Stimulated activated CD4-positive, alpha-beta T cell treated with anti-CD3 and anti-CD28 coated beads, Interleukin-1b, Interleukin-23, amount 100 ng/mL, for 4 hours (primary cell): ENCODE measurements at places on chromosomes 6 and 20.

- DNase-seq = no peak
Observed at GRCh38 chr6:7523922-7524321, 17.5 kb upstream of the DSP start.

DNA sequence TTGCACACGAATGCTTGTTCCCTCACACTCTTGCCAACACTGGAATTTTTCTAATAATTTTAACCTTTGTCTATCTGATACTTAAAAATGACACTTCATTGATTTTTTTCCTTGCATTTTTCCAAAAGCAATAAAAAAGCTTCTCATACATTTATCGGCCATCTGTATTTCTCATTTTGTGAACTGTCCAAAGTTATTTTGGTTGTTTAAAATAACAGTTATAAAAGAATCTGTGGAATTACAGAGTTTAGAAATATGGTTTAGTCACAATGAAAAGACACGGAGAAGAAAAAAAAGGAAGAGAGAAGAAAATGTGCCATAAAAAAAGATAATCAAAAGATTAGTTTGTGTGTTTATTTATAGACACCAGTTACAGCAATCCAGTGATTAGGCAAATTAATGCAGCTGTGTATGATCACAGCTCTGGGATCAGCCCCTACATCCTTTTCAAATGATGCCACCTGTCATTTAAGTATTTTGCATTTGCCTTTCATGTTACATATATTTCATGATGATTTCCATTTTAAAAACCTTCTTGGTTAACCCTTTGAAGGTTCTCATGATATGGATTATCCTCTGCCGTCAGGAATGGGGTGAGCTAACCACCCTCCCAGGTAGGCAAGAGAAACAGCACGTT is 171.7 kb downstream of the BACH2 start:
- no peak for DNase-seq

GRCh38 chr20:3797592-3798372 is 1.7 kb downstream of the CDC25B start:
- DNase-seq = no peak

GRCh38 chr6:107819217-107819616 is 4.9 kb downstream of the SCML4 start:
- no peak for DNase-seq

GRCh38 chr20:37737826-37738420 is 44.1 kb downstream of the CTNNBL1 start:
- no peak for DNase-seq

- no peak for DNase-seq
Observed at GRCh38 chr6:21230536-21230935, 363.0 kb upstream of the SOX4 start.

- no peak for DNase-seq
Observed at GRCh38 chr20:62198931-62199330, 16.1 kb downstream of the MTG2 start.

GRCh38 chr20:12079490-12079889 is 161.8 kb downstream of the BTBD3 start:
- DNase-seq = no peak

DNA sequence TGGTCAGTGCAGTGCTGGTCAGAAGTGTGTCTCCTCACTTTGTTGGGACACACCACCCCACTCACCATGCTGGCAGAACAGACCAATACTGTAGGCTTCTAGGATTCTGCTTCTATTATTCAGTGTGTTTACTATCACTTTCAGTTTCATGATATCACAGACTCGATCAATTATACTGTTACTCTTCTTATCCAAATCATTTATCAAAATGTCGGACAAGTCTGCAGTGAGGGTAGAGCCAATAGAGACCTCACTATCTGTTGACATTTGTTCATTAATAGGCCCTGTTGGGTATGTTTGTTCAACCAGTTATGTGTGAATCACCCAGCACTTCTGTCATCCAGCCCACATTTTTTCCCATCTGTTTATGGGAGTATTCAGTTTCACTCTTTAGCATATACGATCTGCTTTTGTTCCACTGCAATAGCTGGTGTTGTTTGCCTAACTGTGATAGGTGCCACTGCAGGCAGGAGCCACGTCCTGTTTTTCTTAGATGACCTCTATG is 140.1 kb downstream of the NRN1 start:
- no peak for DNase-seq

DNA sequence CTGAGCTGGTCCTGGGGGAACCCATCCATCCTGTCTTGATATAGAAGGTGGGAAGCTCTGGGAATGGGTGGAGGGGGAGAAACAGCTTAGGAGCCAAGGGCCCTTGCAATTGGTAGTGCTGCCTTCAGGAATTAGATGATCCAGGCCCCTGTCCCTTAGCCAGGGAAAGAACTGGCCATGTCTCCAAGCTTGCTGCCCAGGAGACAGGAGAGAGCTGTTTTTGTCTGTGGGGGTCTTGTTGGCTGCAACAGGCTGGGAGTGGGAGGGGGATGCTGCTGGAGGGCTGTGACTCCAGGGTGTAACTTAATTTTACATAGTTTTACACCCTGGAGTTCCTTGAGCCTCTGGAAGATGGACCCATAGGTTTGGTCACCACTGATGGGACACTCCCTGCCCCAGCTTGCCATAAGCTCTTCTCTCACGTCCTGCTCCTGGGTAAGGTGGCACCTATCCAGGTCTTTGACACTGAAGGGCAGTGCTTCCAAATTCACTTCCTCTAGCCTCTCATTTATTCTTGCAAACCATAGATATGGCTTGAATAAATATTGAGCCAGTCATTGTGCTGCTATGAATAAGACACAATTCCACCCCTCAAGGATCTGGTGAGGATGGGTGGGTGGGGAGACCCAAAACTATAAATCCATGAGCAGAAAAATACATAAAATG is 16.8 kb downstream of the VEGFA start:
- DNase-seq = no peak

GRCh38 chr20:21325296-21325695 is 22.2 kb downstream of the XRN2 start:
- DNase-seq = no peak

DNA sequence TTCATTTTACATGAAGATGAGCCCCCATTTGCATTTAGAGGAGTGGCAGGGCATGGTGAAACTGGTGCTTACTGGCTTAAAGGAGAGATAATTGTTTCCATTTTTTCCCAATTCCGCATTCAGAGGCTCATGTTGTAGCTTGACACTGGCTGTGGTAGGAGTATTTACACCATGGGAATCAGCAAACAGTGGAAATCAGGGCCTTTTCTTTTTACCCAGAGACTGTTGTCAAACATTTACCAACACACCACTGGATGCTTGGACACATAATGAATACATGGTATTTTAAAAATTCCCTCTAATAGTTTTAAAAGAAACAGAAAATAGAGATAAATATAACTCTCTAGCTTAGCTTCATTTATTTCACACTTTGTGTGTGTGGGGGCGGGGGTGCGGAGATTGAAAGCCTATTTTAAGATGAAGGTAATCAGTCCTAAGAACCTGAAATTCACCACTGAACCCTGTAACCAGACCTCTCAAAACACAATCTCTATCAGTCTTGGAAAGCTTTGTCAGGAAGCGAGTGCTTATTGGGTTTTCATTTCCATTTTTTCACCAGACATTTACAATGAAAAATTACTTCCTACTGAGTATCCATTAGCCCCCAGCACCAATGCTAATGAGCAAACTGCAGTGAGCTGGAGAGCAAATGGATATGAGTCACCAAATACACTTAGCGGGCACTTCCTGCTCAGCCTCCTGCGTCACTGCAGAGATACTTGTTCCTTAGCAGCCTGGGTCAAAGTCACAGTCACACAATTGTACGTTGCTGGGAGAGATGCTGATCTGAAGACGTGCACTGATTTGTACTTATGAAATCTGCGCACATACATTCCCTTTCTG is 532.0 kb downstream of the BCKDHB start:
- DNase-seq = no peak

DNA sequence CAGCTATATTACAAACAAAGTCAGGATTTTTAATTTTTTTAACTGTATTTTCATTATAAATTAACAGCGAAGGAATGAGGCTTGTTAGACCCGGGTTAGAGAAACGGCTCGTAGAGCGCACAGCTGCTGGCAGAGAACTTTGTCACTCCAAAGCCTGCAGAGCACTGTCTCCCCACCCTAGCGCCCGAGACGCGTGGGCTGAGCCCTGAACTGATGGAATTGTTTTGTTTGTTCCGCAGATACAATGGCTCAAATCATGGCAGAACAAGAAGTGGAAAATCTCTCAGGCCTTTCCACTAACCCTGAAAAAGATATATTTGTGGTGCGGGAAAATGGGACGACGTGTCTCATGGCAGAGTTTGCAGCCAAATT is 810 bp downstream of the LAMP5 start:
- DNase-seq = no peak

DNA sequence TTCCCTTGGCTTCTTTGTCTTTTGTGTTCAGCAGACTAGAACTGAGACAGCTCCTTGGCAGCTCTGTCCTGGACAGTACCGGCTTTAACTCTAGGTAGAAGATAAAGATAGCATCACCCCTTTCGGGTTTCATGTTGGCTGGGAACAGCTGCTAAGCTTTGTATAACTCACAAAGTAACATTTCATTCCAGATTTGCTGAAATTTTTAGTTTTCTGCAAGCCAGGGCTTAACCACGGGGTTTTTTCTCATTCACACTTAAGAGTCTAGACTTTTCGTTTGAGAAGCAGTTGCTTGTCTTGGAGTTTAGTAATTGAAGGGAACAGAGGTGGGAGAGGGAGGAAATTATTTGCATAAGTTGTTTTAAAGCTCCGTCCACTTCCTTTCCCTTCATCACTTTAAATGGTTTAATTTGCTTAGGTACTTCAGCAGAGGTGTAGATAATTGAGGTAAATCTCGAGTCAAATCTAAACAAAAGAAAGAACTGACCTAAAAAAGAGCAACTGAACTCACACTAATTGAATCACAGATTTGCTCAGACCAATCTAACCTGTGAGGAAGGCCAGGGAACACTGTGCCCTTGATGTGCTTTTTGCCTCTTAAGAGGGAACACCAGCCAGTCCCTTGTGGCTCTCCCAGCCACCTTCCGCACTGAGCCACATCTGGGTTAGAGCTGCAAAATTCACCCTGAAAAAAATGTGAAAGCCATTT is 48.3 kb downstream of the RREB1 start:
- no peak for DNase-seq

GRCh38 chr6:82385961-82386360 is 22.3 kb downstream of the TPBG start:
- DNase-seq = no peak

DNA sequence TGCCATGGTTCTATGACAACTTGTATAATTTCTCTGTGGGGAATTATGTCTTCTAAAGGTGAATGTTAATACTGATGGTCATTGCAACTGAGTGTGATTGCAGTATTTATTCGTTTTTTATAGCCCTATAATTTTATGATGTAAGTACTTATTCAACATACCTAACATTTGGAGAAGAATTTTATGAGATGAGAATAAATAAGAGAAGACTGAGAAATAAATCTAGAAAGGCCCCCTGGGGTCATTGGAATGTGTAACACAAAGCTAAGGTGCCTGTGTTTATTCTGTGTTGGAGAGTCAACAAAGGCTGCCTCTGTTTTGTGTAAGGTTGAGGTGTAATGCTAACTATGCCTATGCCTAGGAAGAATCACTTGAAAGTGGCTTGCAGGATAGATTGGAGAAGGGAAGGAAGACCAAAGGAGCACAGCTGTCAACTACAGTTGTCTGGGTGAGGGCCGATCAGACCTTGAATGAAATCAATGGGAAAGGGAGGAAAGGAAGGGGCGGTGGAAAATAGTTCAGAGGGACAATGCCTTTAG is 1076.7 kb downstream of the KIF16B start:
- DNase-seq = no peak

DNA sequence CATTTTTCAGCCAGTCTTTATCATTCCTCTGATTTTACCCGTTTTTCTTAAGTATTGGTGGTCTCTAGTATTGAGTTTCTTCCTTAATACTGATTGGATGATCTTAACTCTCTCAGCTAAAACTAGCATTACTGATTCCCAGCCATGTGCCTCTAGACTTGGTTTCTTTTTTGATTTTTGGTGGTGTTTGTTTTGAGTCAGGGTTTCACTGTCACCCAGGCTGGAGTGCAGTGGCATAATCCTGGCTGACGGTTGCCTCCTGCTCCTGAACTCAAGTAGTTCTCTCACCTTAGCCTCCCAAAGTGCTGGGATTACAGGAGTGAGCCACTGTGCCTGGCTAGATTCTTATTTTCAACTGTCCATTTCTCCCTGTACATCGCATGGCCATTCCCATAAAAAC is 24.9 kb downstream of the DPPA5 start:
- no peak for DNase-seq

DNA sequence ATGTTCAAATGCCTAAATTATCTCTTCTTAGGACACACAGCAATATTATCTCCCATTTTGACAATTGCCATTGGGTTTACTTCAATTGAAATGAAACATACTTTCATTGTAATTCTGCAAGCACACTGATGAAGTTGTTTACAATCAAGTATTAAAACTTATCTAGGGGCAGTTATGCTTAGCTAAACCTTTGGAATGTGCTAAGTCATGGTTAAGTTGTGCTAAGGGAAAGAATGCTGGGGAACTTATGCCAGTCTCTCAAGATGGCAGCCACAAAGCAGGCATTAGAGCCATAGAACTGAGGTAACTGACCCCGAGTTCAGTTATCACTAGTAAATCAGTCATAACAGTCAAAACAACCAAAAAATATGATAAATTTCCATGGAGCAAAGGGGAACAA is 59.1 kb upstream of the NT5E start:
- no peak for DNase-seq

DNA sequence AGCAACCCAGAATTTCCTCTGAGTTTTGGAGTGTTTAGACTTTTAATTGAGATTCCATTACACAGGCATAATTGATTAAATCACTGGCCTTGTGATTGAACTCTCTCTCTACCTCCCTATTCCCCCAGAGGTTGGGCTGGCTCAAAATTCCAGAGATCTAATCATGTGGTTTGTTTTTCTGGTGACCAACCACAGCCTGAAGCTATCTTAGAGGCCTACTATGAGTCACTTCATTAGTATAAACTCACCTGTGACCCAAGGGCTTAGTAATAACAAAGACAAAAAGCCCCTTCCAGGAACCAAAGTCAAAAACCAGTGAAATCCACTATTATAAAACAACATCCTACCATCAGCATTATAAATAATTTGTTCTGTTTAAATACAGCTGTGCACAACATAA is 992.5 kb upstream of the CITED2 start:
- no peak for DNase-seq

- DNase-seq = no peak
Observed at GRCh38 chr20:25341716-25342680, 48.6 kb downstream of the ABHD12 start.

- no peak for DNase-seq
Observed at GRCh38 chr6:96975852-96976251, 51.3 kb downstream of the KLHL32 start.

GRCh38 chr20:48635361-48635760 is 192.4 kb downstream of the PREX1 start:
- DNase-seq = no peak
